ENCODE measurements at places on chromosomes 13 and 19.

- DNase-seq: no peak
These were observed 283.4 kb downstream of the SHISA2 start for GRCh38 chr13:25768376-25768775.

DNA sequence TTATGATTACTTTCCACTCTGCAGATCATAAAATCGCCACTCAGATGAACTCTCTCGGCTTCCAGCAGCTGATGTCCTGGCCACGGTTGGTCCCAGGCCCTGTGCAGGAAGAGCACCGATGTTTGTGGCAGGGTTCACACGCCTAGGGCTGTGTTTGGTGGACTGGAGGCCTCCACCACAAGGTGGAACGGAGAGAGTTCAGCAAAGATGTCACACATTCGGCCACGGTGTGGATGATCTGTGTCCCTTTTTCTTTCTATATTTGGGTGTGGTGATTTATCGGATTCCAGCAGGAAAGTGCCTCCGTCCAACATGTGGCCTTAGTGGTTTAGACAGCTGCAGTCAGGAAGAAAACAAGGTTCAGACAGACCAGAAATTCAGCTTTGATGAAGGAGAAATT, 521 bp upstream of the SHISA2 start:
- no peak for DNase-seq

- DNase-seq: no peak
These were observed 124.8 kb downstream of the DCLK1 start for GRCh38 chr13:36006347-36006746.

GRCh38 chr19:55176076-55176475, 4.0 kb downstream of the SYT5 start:
- no peak for DNase-seq

DNA sequence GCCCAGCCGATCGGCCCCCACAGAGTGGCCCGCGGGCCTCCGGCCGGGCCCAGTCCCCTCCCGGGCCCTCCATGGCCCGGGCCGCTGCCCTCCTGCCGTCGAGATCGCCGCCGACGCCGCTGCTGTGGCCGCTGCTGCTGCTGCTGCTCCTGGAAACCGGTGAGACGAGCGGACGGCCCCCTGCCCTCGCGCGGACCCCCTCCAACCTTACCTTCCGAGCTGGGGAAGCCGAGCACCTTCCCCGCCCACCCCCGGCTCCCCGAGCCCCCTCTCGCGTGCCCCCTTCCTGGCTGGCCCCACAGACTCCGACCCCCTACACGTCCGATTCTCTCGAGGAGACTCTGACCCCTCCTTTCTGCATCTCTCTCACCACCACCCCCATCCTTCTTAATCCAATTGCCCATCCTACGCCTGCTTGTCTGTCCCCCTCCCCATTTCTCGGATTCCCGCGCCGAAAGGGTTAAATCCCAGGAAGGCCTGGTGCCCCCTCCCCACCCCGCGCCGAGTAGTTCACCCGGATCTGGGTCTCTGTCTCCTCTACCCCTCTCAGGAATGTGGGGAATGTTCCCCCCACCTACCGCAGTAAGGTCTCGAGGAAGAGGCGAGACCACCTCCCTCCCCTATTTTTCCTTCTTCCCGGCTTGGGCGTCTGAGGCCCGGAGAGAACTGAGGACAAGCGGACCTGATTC, 502 bp downstream of the NECTIN2 start:
- DNase-seq: no peak

- no peak for DNase-seq
These were observed 165.6 kb downstream of the DLEU7 start for GRCh38 chr13:50677687-50678463.

- no peak for DNase-seq
These were observed 53.8 kb upstream of the RCBTB2 start for GRCh38 chr13:48586591-48587103.

DNA sequence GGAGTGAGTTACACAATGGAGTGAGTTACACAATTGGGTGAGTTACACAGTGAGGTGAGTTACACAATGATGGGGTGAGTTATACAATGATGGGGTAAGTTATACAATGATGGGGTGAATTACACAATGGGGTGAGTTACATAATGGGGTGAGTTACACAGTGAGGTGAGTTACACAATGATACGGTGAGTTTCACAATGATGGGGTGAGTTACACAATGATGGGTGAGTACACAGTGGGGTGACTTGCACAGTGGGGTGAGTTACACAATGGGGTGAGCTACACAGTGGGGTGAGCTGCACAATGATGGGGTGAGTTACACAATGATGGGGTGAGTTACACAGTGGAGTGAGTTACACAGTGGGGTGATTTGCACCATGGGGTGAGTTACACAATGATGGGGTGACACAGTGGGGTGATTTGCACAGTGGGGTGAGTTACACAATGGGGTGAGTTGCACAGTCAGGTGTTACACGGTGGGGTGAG, 52.5 kb upstream of the GAS6 start:
- DNase-seq: no peak

GRCh38 chr19:55304980-55305379, 20.2 kb downstream of the TMEM150B start:
- no peak for DNase-seq

DNA sequence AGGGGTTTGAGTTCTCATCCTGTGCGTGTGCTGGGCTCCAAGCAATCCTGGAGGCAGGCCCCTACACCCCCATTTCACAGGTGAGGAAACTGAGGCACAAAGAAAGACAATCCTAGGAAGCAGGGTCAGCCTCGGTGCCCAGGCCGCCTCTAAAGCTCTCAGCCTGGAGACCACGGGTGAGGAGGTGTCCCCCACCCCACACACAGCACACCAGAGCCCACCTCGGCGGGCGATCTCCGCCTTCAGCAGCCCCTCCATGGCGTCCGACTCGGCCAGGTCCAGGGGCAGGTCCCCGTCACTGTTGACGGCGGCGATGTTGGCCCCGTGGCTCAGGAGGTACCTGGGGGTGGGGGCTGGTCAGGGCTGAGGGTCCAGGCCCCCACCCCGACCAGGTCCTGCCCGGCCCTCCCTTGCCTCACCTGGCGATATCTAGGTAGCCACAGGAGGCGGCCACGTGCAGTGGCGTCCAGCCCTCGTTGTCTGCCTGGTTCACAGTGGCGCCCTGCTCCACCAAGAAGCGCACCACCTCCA, 5.1 kb downstream of the PPP1R12C start:
- no peak for DNase-seq

DNA sequence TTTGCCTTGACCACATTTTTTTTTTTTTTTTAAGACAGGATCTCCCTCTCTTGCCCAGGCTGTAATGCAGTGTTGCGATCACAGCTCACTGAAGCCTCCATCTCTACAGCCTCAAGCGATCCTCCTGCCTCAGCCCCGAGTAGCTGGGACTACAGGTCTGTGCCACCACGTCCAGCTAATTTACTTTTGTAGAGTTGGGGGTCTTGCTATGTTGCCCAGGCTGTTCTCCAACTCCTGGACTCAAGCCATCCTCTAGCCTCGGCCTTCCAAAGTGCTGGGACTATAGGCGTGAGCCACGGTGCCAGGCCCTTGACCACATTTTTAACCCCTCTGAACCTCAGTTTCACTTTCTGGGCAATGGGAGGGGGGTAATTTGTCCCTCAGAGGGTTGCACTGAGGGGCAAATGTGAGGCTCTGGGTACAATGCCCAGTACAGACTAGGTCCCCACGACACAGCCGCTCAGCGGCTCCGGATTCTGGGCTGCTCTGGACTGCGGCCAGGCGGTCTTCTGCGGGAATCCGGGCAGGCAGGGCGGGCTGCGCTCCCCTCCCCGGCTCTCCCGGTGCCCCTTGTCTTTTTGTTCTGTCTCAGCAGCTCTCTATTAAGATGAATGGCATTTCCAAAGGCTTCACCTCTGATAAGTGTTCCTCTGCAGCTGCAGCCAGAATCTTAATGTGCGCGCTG, 3.8 kb upstream of the ALOX5AP start:
- DNase-seq: no peak

DNA sequence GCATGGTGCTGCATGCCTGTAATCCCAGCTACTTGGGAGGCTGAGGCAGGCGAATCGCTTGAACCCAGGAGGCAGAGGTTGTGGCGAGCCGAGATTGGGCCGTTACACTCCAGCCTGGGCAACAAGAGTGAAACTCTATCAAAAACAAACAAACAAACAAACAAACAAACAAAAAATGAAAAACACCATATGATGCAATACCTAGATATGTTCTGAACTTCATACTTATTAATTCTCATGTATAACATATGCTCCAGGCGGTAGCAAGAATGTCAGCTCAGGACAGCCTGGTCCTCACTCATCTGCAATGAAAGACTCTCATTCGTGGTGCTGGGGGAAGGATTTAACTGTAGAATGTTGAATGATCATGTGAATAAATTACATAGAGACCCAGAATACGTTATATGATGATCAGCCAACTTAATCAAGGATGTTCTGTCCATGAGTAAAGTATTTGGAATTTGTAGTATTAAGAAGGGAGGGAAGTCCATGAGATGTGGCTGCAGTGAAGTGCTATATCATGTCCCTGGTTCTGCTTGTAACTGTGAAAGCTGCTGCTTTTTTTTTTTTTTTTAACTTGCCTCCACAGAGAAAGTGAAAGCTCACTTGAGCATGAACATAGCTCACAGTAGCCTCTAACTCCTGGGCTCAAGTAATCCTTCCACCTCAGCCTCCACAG, 206.8 kb downstream of the UQCRFS1 start:
- DNase-seq: peak; percentile 69

DNA sequence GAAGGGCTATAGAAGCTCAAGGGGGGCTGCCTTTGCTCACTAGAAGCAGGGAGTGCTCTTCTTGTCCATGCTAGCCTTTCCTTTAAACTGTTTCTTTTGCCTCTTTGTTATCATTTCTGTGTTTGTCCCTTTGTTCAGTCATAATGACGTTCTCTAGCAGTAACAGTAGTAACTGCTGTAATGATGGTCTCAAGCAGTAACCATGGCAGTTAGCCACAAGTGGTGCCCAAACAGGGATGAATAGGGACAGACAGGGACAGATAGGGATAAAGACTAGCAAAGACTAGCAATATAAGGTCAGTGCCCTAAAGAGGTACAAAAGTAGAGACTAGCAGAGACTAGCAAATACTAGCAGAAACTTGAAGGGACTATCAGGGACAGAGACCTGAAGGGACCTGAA, 869.0 kb upstream of the PRR20A start:
- no peak for DNase-seq

- DNase-seq: no peak
These were observed 57.4 kb downstream of the PSPC1 start for GRCh38 chr13:19725320-19725719.

- no peak for DNase-seq
These were observed 2.3 kb downstream of the PODNL1 start for GRCh38 chr19:13935765-13936510.

DNA sequence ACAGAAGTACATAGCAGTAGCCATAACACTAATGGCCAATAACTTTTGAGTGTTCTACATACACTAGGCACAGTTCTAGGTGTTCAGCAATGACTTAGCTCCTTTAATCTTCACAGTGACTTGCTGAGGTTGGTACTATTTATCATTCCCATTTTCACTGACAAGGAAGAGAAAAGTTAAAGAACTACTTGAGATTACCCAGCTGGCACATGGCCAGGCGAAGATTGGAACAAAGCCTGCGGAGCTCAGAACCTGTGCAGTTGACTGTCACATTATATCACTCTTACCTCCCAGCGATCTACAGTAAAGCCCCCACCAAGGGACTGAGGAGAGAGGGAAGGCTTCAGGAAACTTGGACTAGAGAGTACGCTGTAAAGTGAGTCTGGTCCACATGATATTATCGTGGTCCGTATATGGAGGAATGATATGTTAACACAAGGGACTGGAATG, 42.4 kb upstream of the WDFY2 start:
- DNase-seq: no peak

DNA sequence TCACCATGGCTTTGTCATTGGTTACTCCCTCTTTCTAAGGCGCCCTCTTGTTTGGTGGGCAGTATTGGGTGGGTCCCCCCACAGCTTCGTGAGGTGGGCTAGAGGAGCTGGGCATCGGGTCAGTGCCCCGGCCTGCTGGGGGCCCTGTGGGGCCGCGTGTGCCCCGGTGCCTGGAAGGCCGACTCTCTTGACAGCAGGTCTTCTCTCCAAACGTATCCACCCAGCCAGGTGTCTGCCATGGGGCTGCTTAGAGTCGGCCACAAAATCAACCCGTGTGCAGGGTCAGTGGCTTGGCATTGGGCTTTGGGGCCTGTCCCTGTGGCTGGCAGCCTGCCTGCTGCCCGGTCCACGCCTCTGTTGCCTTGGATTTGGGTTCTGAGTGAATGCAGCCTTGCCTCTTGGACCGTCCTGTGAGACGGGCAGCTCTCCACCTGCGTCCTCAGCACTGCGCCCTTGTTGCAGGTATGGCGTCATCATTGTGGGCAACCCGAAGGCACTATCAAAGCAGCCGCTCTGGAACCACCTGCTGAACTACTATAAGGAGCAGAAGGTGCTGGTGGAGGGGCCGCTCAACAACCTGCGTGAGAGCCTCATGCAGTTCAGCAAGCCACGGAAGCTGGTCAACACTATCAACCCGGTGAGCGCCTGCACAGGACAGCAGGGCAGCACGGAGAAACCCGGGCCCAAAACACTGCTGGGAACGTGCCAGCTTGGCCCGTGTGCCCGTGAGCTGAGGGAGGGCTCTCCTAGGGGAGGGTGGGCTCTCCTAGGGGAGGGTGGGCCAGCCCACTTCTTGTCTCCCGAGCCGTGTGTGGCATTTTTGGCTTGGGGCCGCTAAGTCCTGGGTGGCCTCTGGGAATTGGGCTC, 31.4 kb downstream of the UPF1 start:
- DNase-seq: no peak

GRCh38 chr13:51628059-51628852, 44.0 kb downstream of the WDFY2 start:
- no peak for DNase-seq

GRCh38 chr13:19860884-19861655, 2.4 kb downstream of the ZMYM5 start:
- no peak for DNase-seq

- DNase-seq: peak; percentile 62
These were observed 182.1 kb downstream of the POSTN start for GRCh38 chr13:37416291-37417059.

DNA sequence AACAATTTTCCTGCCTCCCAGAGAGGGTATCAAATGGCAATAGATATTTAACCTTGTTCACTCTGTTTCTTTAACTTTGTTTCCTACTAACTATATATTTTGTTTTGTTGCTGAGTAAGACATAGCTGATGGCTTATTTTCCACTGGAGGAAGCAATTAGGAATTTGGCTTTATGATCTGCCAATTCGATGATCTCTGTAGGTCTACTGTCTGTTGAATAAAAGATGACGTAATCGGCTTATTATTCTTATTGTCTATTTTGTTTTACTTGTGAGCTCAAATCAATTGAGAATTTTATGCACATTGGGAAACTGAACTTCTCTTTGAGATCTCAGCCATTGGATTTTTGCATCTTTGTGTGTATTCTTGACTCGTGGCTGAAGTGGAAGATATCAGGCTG, 862.6 kb downstream of the EFNB2 start:
- no peak for DNase-seq

DNA sequence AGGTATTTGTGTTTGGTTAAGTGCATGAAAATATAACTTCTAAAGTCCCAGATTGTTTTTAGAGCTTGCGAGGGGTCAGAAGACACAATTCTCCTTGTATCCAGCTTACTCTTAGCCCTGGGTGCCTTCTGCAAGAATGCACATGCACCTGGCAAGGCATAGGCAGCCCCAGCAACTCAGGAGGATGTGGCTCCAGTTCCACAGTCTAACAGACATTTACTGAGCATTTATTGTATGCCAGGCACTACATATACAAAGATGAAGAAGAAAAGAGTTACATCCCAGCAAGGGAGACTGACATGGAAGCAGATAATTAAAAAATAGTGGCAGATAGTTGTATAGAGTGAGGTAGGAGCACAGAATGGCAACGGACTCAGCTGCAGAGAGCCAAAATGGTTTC, 101.1 kb upstream of the FRY start:
- DNase-seq: no peak

GRCh38 chr19:1373534-1374249, 10.0 kb upstream of the NDUFS7 start:
- DNase-seq: no peak

All from fibroblast of skin of left biceps (primary cell).